ENCODE measurements at places on chromosomes 7 and 10.

- DNase-seq = no peak
Measured at GRCh38 chr7:48617993-48618392, 306.4 kb upstream of the CDC14C start.

- DNase-seq = no peak
Measured at GRCh38 chr10:80612261-80612660, 74.6 kb downstream of the SH2D4B start.

GRCh38 chr7:154698726-154699291 is 304.1 kb downstream of the PAXIP1 start:
- DNase-seq = no peak

GRCh38 chr10:5540891-5541290 is 16.1 kb downstream of the CALML3 start:
- no peak for DNase-seq

GRCh38 chr7:19928247-19928646 is 154.8 kb upstream of the TMEM196 start:
- no peak for DNase-seq

DNA sequence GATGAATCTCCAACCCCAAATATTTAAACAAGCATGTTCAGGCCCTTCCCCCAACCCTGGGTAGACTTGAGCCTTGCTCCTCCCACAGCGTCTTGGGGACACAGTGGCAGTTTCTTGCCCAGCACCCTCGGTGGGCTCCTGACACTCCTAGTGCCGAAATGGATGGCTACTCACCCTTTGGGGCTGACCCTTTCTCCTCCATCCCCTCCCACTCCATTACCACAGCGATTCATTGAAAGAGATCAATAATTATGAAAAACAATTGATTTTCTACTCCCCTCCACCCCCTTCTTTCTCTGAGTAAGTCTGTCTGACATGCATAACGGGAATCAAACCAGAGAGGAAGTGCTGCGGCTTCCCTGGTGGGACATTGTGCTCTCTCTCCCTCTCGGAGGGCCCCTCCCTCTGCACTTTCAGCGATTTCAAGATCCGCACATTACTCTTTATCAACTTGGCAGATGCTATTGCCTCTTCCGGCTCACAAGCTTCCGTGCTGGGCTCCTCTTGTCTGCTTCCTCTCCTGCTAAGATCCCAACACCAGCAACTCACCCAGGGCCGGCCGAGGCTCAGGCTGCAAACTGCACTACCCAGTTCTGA is 79.0 kb upstream of the PLXNA4 start:
- DNase-seq = no peak

- DNase-seq = no peak
Measured at GRCh38 chr10:7184660-7185366, 226.0 kb downstream of the SFMBT2 start.

DNA sequence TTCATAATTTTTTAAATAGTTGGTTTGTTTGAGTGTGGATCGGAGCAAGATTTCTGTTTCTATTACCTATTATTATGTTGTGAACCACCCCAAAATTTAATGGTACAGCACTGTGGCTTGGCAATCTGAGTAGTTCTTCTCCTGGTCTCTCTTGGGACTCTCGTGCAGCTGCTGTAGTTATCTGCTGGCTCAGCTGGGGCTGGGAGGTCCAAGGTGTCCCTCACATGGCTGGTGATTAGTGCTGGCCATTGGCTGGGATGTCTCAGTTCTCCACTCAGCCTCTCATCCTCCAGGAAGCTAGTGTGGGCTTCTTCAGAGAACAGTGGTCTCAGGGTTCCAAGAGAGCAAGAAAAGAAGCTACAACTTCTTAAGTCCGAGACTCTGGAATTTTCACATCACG is 15.4 kb downstream of the NPFFR1 start:
- no peak for DNase-seq

- no peak for DNase-seq
Measured at GRCh38 chr10:34475274-34475646, 339.8 kb downstream of the PARD3 start.

DNA sequence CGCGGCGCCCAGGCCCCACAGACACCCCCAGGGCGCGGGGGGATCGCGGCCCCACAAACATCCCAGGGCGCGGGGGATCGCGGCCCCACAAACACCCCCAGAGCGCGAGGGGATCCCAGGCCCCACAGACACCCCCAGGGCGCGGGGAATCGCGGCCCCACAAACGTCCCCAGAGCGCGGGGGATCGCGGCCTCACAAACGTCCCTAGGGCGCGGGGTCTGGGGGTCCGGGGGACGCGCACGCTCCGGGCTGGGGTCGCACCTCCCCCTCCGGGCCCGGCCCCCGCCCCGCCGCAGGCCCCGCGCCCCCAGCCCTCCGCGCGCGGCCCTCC is 382 bp downstream of the DIP2C start:
- DNase-seq = no peak

DNA sequence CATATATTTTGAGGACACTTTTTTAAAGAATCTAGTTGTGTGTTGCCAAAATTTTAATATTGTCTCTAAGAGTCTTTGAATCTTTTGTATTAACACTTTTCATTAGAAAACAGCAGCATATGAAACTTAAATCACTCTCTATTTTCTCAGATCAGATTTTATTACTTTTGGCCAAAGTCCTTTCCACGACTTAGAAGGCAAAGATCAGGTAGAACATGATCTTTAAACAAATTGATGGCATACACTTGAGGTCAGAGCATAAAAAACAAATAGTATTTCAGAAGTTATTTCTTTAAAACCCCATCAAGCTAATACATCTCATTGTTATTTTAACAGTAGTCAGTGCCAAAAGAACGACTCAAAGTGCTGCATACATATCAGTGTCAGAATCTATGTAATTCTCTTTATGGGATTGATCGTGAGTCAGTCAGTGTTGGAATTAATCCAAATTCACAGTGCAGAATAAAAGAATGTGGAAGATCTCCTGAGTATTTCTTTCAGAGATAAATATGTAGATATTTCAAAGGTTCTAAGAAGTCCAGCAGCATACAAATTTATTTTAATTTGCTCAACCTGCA is 9.6 kb upstream of the AGMO start:
- DNase-seq = no peak

- no peak for DNase-seq
Measured at GRCh38 chr10:95247881-95248583, 42.8 kb downstream of the PDLIM1 start.

DNA sequence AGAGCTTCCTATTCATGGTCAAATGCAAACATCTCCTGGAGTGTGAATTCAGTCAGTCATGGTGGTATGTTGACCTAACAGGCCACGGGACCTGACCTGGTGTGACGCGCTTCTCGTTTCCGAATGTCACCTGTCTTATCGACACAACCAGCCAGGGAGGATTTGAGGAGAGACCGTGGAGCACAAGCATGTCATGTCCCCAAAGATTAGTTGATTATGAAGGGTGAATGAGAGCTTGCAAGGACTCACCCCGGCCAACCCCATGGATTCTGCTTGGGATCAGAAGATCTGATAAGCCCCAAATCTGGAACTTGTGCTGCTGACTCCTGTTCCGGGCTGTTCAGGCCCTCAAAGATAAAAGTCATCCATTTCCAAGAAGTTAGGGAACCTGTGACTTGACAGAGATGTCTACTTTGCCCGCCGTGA is 10.5 kb downstream of the ADRA2A start:
- DNase-seq = no peak

DNA sequence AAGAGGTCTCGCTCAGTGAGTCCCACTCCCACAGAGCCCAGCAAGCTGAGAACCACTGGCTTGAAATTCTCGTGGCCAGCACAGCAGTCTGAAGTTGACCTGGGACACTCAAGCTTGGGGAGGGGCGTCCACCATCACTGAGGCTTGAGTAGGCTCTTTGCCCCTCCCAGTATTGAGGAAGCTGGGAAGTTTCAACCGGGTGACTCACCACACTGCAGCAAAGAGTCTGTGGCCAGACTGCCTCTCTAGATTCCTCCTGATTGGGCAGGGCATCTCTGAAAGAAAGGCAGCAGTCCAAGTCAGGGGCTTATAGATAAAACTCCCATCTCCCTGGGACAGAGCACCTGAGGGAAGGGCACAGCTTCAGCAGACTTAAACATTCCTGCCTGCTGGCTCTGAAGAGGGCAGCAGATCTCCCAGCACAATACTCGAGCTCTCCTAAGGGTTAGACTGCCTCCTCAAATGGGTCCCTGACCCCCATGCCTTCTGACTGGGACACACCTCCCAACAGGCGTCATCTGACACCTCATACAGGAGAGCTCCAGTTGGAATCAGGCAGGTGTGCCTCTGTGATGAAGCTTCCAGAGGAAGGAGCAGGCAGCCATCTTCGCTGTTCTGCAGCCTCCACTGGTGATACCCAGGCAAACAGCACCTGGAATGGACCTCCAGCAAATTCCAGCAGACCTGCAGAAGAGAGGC is 970.9 kb upstream of the LRRN3 start:
- no peak for DNase-seq
